CD4-positive, alpha-beta T cell treated with Interleukin-6 for 4 hours (primary cell): ENCODE measurements at places on chromosomes 3 and 15.

DNA sequence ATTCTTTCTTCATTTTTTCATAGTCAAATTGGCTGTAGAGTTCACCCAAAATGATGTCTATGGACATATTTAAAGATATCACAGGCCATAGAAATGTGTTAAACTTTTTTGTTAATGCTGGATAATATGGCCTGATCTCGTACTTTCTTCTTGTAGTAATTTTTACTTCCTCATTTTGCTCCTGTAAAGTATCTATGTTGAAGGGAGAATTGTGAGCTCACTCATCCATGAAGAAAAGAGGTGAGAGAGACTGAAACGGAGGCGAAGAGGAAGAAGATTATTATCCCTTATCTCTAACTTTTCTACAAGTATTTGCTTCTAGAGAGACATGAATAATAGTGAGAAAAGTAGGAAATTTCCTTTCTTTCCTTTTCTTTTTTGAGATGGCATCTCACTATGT is 613.8 kb upstream of the TBL1XR1 start:
- DNase-seq, result no peak

DNA sequence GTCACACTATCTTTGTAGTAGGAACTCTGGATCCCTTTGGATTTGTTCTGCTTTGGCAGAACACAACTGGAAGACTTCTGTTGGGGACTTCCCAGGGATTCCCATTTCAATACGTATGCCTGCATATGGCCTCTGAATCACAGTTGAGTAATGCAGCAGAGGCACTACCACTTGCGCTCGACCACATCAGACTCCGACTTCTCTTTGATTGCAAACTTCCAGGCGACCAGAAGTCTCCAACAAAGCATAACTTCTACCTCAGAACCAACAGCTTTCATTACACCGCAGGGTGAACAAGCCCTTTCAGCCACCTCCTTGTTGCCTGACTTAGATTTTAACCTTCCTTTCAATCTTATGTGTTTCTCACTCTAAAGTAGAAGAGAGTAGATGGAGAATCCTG is 924.4 kb downstream of the IGSF11 start:
- DNase-seq, result no peak

- no peak for DNase-seq
Measured at GRCh38 chr3:188734395-188734794, 437.4 kb upstream of the TPRG1 start.

GRCh38 chr15:24957691-24958090 is 2.9 kb downstream of the SNRPN start:
- DNase-seq, result no peak

GRCh38 chr15:48281674-48282073 is 49.6 kb upstream of the DUT start:
- DNase-seq, result no peak

GRCh38 chr3:15440891-15441290 is 13.5 kb downstream of the EAF1 start:
- no peak for DNase-seq

GRCh38 chr15:63211549-63211948 is 22.1 kb downstream of the RAB8B start:
- no peak for DNase-seq
